ENCODE measurements at places on chromosomes 2 and 18. TPM values are rescaled to one million over a fixed set of nuclear protein-coding genes. Genes with fewer than 3 reads are reported as not detected.

DNA sequence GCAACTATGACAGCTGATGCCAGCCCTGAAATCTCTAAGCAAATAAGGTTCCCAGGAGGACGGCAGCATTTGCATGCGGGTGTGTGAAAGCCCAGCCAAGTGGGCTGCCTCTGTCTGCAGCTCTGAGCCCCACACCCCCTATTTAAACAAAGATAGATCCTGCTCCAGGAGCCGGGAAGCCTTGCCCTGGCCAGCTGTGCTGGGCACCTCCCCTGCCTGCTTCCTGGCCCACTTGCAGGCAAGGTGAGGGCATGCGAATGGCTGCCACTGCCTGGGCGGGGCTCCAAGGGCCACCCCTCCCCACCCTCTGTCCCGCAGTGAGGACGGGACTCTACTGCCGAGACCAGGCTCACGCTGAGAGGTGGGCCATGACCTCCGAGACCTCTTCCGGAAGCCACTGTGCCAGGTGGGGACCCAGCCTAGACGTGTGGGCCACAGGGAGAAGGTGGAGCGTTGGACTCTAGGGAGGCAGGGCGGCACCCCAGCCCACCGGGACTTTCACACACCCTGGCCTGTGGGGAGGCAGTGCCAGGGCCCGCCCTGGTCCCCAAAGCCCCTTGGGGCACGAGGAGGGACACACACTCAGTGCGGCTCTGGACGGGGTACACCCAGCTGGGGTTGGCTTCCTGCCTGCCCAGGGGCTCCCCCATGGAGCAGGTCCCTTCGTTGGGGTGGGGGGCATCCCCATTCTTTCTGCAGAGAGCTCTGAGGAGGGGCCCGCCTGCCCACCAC, at the start of gene ANO7:
Gene ANO7 (plus strand): TSS at position 317 of the 732 bp plus-strand sequence. CDS start 1,387 bp downstream, outside the sequence.
- no peak for DNase-seq

- DNase-seq: no peak
Observed at GRCh38 chr2:176407706-176408105, 138.5 kb downstream of the MTX2 start.

Gene CXCR4
- total RNA-seq: 4.9 TPM

- peak; percentile 3 for DNase-seq
Observed at GRCh38 chr2:130824492-130825061, 12.1 kb upstream of the ARHGEF4 start.

Gene RAB17
- 65.1 TPM for total RNA-seq

GRCh38 chr2:71078624-71079023, 10.2 kb downstream of the NAGK start:
- no peak for DNase-seq

Gene RGPD3
- total RNA-seq: 0.03 TPM

Gene ABCG8
- total RNA-seq: not detected

DNA sequence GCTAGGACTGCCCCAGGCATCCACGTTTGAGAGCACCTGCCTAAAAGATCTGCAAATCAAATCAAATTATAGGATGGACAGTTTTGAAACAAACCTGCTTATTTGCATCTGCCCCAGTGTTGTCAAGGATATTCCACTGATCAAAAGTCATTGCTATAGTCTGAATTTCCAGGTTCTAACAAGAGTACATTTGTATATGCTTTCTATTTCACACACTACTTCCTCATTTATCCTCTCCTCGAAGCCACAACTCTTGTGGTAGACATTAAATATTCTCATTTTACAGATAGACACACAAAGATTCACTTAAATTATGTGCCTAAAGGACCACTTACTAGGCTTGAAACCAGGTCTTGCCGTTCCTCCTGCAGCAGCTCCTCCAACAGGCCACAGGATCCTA, 11.9 kb upstream of the TET3 start:
- no peak for DNase-seq

DNA sequence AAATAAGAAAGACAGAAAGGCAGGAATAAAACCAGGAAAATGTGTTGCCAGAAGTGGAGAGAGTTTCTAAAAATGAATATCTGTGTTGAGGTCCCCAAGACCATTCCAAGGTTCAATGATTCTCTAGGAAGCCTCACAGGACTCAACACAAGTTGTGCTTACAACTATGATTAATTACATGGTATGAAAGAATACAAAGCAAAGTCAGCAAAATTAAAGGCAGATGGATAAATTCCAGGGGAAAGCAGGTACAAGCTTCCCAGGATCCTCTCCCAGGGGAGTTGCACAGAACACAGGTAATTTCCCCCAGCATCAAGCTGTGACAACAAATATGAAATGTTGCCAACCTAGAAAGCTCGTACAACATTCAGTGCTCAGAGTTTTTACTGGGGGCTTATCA, 154.4 kb upstream of the HNMT start:
- DNase-seq: no peak

DNA sequence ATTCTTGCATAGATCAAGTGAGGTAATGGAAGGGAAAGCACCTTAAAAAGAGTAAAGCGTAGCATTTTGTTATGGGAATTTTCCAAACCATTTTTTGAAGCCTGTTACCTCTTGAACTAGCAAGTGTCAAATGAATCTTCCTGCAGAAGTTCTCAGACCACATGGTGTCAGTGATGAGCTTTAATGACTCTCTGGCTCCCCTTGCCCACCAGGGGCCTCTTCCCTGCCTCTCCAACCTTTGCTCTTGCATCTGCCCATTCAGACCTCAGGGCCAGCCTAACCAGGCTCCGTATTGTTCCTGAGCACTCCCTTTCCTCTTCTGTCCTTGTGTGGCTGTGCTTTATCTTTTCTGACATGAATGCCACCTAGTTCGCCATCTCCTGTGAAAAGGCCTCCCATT, 155.9 kb downstream of the DIS3L2 start:
- no peak for DNase-seq

Gene SLC23A3
- total RNA-seq: 9.9 TPM
